CD8-positive, alpha-beta memory T cell (primary cell): ENCODE measurements at places on chromosomes 5 and 9.

DNA sequence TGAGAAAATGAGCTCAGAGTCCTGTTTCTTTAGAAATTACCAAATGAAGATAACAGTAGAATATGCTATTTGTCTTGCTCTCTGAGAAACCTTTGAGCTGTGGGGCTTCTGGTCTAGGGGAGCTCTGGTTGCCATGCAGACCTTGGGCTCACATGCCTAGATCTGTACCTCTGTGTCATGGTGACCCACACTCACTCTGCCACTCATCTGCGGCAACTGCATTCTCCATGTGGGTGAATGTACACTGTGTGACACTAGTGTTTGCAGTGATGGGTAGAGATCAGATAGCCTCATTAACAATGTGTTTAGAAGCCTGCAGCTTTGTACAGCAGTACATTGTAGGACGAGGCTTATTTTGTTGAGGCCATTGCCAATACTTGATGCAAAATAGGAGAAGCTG, 521.2 kb downstream of the CHSY3 start:
- no peak for DNase-seq

DNA sequence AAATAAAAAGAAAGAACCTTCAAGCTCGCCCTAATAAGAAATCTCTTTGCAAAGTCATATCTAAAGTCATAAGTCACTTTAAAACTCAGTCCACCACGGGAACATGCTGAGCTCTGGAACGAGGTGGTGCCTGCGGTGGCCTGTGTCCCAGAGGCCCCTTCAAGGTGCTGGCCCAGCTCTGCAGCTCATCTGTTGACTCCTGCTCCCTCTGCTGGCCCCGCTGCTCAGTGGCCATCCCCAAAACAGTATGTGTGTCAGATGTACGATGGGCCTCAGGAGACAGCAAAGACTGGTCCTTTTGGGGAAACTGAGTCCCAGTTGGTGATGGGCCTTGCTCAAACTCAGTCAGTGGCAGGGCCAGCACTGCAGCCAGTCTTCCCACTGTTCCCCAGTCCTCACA, 22.8 kb upstream of the FOXB2 start:
- no peak for DNase-seq

GRCh38 chr5:170393958-170394357, 4.8 kb upstream of the KCNMB1 start:
- no peak for DNase-seq

- DNase-seq = peak; percentile 83
Measured at GRCh38 chr9:131500377-131500776, 2.3 kb upstream of the POMT1 start.

DNA sequence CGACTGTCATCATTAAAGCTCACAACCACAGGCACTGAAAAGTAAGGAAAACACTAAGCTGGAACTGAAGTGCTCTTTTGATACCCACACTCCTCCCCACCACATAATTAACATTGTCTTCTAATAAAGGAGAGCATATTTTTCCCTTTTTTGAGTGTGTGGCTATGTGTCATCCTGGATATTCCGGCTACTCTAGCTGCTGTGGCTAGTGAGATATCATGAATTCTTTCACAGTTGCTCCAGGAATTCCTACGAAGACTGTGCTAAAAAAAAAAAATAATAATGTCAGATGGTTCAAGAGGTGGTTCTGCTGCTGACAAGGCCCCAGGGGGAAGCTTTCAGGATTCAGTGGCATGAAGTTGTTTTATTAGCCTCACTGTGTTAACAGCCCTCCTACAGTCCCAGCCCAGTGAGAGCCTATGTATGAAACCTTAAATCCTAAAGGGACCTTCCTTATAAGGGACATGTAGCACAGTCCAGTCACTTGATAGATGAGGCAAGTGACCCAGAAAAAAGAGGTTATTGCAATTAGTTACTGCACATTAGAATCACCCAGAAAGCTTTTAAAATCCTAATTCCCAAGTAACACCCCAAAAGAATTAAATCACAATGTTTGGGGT, 46.6 kb downstream of the TMEM252 start:
- no peak for DNase-seq

DNA sequence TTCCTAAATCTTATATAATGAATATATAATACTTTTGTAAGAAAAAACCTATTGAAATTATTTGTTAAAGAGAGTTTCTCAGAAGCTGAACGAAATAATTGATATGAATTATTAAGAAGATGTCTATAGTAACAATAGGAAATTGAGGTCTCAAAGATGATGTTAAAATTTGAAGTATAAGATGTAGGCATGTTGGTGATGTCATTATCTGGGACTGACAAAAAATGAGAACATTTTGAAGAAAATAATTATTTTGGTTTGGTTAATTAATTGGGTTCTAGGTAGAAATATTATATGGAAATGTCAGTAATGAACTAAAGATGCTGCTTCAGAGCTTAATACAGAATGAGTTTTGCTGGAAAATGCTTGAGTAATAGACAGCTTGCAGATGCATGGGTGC, 501.4 kb upstream of the ST8SIA4 start:
- DNase-seq = no peak

GRCh38 chr5:34045996-34046395, 3.0 kb upstream of the C1QTNF3 start:
- no peak for DNase-seq

GRCh38 chr9:750249-750967, 91.1 kb upstream of the DMRT1 start:
- no peak for DNase-seq

- DNase-seq = no peak
Measured at GRCh38 chr9:72955571-72955970, 2.7 kb upstream of the ALDH1A1 start.

DNA sequence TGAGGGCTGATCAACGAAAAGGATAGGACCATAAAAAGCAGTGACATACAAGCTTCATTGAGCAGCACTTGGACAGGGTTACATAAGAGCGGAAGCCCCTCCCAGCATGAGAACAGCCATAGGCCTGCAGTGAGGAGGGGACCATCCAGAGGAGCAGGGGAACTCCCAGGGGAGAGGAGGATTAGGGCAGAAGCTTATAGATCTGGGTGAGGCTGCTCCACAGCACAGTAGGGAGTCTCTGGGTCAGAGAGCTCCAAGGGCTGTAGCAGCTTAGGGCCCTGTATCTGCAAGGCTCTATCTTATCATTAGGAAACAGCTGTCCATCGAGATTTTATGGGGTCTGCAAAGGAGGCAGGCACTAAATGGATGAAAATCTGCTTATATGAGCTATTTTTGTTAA, 186.6 kb downstream of the DOCK8 start:
- no peak for DNase-seq

DNA sequence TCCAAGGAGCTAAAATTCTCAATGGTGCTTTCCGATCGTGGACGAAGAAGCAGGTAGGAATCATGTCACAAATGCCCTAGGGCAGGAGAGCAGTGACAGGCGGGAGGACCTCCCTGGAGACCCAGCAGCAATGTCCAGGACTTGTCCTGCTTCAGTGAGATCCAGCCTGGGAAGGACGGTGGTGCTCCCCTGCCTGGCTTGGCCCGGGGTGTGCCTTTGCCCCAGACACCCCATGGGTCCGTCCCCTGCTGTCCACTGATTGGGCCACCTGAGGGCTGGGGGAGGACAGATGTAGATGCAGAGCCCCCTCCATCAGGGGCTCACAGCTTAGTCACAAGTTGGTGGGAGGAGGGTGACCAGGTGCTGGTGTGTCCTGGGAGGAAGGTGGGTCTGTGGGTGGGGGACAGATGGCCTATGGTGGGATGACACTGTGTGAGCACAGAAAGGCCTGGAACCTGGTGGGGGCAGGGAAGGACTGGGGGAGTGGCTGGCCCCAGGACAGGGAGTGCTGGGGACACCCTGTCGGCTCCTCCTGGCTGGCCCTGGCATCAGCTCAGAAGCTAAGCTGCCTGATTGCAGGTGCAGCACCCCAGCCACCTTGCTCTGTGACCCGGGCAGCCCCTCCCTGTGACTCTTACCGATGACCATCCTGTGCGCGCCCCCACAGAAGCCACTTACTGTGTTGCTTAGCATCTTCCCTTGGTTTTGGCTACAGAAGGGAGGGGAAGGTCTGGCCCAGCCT, 82.0 kb downstream of the PHF2 start:
- no peak for DNase-seq

DNA sequence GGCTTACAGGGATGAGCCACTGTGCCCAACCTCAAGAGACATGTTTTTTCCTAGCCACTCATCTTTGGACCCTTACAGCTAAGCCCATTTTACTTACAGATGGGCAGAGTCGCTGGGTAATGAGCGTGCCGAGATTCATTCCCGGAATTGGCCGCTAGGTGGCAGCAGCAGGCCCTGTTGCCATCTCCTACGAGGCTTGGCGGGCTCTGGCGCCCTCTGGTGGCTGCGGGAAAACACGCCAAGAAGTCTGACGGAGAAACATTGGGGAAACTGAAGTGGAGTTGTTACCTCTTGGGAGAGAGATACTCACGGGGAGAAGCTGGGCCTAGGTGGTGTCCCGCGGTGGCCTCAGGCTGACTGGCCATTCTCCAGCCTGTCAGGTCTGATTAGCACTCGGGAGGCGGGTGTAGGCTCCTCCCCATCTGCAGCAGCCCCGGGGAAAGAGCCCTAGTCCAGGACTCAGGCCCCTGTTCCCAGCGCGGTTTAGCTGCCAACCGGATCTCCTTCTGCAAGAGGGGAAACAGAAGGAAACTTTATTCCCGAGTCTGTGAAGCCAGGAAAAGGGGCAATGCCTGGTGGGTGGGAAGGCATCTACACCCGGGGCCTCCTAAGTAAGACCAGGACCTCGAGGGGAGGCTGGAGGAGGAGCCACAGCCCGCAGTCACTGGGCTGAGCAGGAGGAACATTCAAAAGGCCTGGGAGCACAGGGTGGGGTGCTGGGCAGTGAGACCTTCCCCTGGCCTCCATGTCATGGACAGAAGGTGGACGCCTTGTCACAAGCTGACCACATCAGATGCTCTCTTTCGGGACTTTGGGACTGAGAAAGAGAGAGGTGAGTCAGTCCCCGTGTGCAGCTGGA, 9.7 kb downstream of the PTGES2 start:
- peak; percentile 98 for DNase-seq

GRCh38 chr5:73922875-73923557, 297.0 kb downstream of the ARHGEF28 start:
- DNase-seq = no peak

- DNase-seq = peak; percentile 12
Measured at GRCh38 chr9:35954942-35955546, 2.9 kb downstream of the OR2S2 start.

DNA sequence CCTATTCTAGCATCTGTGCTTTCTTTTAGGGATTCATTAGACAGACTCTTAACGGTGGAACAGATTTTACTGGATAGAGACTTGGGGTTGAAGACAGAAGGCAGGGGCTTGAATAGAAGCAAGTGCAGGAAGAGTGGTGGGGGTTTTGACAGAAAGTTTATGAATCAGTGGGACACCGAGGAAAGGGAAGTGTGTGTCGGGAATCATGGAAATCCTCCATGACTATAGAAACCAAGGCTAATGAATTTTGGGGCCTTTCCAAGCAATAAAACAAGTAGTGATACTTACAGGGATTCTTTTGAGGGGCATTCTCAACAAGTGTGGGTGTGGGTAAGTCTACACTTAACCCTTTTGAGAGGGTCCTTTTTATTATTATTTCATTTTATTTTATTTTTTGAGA, 12.8 kb downstream of the BASP1 start:
- no peak for DNase-seq

- no peak for DNase-seq
Measured at GRCh38 chr5:82684165-82684564, 393.0 kb downstream of the TMEM167A start.

- DNase-seq = no peak
Measured at GRCh38 chr9:73093740-73094379, 57.8 kb upstream of the ANXA1 start.

DNA sequence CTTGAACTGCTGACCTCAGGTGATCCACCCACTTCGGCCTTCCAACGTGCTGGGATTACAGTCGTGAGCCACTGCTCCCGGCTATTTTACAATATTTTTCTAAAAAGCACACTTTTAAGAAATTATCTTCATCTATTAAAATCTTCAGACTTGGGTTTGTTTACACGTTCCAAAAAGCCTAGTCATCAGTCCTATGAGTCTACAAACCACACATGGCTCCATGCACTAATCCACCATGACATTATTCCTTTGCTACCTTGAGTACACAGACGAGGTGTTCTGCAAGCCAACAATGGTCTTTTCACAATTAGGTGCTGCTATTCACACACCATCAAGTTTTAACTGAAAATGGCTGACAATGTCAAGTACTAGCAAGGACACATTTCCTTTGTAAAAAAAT, 41.0 kb downstream of the TRPM6 start:
- DNase-seq = no peak

DNA sequence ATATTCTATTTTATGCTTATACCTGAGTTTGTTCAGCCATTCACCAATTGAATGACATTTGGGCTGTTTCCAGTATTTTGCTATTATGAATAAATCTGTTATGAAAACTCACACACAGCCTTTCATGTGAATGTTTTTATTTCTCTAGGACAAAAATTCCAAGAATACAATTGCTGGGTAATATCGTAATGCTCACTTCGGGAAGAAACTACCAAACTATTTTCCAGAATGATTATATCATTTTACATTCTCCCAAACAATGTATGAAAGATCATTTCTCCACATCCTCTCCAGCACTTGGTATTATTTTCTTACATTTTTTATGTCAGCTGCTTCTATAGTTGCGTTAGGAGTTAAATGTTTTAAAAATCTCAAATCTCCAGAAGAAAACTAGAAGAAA, 58.3 kb upstream of the LHFPL2 start:
- no peak for DNase-seq

DNA sequence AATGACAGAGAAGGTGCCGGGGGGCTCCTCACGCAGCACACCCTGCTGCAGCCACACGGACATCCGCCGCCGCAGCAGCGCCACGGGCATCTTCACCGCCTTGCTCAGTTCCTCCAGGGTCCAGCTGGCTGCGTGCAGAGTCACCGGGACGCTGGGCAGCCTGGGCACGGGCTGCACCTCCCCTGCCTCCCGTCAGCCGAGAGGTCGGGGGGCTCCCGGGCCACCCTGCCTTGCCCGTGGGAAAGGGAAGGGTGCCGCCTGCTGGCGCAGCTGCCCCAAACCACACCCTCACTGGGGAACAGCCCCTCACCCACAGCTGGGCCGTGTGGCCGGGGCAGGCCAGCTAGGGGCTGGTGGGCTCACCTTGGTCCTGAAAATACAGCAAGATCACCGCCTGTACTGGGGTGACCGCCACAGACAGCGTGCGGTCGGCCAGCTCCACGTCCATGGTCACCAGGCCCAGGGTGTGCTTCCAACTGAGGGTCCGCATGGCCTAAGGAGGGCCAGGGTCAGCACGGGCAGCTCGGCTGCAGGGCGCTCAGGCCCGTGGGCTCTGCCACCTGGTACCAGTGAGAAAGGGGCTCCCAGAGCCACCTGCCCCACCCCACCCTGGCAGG, 3.6 kb upstream of the TMEM210 start:
- no peak for DNase-seq

- peak; percentile 7 for DNase-seq
Measured at GRCh38 chr9:96618209-96619123, 1.2 kb downstream of the CDC14B start.

DNA sequence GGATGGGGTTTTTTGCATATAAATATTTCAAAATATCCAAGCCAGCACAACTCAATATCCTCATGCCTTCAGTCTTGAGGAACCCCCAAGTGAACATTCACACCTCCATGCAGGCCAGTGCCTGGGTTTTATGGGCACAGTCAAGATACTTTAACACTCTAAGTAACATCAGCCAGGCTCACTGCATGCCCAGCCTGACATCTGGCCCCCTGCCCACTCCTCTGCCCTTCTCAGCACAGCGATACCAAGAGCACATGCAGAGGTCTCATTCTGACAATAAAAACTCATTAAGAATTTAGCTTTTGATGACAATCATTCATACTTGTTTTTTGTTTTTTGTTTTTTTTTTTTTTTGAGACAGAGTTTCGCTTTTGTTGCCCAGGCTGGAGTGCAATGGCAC, 250.0 kb downstream of the CWC27 start:
- DNase-seq = no peak
